HCT116 (cell line): ENCODE measurements at places on chromosomes 12 and 14.

DNA sequence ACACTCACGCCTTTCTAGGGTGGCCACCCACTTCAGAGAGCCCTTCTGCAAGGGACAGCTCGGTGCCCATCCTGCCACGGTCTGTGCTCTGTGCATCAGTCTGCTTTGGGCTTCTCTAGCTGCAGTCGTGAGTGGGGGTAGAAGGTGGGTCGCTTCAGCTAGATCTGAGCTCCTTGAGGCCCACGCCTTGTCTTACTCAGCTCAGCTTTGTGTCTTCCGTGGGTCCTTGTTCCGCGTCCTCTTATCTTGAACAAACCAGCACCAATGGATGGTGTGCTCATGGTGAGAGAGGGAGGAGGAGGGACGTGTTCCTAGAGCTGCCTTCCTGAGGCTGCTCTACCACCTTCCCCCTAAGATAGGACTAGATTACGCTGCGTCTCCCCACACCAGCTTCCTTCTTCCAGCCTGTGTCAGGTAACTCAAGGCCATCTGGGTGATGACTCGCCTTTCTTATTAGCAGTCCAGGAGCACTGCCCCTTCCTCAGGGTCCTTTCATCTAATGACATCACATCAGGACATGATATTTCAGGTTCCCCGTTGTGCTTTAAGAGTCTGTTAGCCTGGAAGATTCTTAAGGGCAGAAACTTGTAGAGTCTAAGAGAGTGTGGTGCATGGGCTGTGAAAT lies 118.8 kb downstream of the TSPAN9 start:
- no peak for DNase-seq

DNA sequence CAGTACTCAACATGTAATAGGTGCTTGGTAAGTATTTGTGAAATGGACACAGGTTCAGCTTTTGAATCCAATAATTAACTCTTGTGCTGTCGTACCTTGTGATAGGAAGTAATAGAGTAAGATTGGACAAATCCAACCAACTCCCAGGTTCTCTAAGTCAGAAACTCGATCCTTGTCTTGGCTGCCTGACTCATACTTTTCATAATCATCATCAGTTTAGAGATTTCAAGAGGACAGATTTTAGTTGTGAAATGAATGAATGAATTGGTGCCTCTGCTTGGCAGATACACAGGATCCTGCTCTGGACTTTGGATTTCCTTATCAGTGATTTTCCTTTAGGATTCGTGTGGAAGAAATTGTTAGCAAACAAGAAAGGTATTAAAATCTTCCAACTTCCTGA lies 1145.2 kb downstream of the AACS start:
- DNase-seq, result no peak

GRCh38 chr12:55658635-55659391 lies 22.1 kb downstream of the OR10P1 start:
- DNase-seq, result no peak

GRCh38 chr14:94126800-94127199 lies 2.6 kb downstream of the IFI27L2 start:
- no peak for DNase-seq

DNA sequence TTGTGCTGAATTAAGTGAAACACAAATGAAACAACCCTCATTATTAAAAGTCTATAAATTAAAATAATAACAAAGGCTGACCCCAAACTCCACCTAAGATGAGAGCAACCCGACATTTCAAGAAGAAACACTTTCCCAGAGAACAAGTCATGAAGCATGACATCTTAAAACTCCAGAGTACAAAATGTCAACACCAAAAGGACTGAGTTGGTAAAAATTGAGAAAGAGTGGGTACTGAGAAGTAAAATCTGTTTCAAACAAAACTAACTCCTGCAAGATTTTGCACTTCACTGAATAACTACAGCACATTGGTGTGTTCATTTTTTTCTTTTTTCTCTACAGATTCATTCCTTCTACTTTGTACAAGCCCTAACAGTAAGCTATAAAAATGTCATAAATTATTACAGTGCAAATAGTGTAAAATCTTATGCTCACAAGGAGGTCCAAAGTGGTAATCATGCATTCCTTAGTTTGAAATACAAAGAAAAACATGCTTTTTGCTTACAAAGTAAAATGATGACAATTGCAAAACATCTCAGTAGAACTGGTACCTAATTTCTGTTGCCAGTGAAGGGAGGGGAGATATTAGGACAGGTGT lies 31.8 kb downstream of the SLC35F4 start:
- DNase-seq, result no peak

- DNase-seq, result no peak
Observed at GRCh38 chr12:14849661-14850060, 6.3 kb upstream of the ART4 start.

DNA sequence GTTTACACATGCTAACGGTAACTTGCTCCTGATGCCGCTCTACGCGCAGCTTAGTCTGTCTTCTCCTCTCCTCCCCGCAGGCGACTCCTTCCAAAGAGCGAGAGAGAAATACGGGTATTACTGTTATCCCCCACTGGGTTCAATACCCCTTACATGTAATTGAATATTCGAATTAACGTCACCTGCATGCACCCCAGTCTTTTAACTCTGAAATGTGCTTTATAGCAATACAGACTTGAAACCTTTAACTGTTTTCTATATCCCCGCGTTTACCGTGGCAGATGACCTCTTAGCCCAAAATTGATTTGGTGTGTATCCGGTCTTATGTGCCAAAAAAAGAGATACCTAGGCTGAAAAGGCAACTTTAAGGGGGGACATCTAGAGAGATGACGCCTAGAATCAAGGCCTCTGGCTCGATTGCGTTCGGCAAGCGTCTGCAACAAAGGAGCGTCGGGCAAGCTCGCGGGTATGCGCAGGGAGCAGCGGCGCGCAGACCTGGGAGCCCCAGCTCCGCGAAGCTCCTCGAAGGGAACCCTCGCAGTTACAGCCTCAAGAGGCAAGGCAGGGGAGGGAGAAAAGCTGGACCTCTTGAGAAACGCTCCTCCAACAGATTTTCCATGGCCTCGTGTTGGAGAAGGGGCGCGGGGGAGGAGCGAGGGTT lies 6.8 kb upstream of the FOXG1 start:
- DNase-seq, result no peak

DNA sequence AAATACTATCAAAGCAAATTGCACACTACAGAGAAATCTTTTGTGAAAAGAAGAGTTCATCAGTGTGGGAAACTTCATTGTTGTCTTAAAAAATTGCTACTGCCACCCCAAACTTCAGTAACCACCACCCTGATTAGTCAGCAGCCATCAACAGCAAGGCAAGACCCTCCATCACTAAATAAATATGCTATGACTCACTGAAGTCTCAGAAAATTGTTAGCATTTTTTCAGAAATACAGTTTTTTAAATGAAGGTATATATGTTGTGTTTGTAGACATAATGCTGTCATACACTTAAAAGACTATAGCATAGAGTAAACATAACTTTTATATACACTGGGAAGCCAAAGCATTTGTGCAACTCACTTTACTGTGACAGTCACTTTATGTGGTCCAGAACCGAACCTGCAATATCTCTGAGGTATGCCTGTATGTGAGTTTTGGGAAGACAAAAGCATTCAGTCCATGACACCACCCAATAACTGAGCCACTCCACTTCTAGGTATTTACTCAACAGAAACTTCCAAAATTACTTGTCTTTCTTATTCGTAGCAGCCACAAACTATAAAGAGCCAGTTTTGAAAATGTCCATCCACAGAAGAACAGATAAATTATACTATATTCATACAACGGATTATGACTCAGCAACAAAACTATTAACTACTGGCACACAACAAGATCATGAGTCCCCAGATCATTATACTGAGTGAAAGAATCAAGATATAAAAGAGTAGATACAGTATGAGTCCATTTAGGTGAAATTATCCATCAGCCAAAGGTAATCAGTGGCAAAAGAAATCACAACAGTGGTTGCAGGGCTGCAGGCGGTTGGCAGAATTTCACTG lies 649.6 kb downstream of the BCL11B start:
- no peak for DNase-seq

GRCh38 chr12:61355105-61355504 lies 905.1 kb upstream of the USP15 start:
- no peak for DNase-seq

DNA sequence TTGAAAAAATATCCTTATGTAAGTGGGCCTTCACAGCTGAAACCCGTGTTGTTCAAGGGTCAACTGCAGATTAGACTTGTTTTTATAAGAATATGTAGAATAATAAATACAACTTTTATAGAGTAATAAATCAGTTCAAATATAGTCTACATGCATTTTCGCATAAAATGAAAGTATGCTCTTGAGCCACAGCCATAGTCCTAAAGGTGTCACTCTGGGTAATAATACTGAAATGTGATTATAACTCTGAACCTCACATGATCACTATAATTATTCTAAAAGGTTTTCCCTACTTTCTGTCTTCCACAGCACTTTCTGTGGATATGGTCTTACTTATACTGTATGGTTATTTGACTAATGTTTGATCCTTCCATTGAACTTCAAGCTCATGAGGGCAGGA lies 185.8 kb downstream of the SLC6A15 start:
- no peak for DNase-seq

DNA sequence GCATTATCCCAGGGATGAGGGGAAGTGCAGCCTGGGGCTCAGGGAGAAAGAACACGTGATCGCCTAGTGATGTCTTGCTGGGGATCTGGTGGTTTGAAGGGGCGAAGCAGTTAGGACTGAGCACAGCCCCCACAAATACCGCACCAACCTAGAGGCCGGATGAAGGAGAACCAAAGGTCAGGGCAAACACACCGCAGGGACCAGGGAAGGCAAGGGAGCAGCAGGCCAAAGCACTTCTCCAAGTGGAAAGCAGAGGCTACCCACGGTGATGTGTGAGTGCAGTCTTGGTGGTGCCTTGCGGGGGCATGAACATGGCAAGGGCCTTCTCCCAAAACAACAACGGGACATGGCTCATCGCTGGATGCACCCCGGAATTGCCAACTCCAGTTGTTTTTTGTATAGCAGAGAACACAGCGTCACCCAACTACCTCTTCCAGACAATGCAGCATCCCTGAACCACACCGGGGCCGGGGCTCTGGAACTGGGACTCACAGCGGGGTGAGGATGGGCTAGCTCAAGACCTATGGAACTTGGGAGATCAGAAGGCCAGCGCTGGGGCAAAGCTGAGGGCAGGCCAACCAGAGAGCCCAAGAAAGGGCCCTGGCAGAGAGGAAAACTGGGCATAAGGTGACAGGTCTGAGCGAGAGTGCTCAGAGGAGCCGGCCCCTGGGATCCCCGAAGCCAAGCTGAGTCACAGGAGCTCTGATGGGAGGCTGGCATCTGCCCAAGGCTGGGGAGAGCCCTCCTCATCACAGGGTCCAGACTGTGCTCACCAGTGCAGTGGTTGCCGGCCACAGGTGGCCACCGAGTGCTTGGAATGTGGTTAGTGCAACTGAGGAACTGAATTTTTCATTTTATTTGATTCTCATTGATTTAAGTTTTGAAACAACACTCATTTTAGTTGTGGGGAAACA lies 11.1 kb downstream of the GALNT16 start:
- DNase-seq, result no peak

- DNase-seq, result no peak
Observed at GRCh38 chr12:122072031-122072970, 6.3 kb upstream of the MLXIP start.

- no peak for DNase-seq
Observed at GRCh38 chr12:52774629-52775250, 2.4 kb downstream of the KRT76 start.

GRCh38 chr12:108304633-108305032 lies 34.5 kb downstream of the CMKLR1 start:
- no peak for DNase-seq

DNA sequence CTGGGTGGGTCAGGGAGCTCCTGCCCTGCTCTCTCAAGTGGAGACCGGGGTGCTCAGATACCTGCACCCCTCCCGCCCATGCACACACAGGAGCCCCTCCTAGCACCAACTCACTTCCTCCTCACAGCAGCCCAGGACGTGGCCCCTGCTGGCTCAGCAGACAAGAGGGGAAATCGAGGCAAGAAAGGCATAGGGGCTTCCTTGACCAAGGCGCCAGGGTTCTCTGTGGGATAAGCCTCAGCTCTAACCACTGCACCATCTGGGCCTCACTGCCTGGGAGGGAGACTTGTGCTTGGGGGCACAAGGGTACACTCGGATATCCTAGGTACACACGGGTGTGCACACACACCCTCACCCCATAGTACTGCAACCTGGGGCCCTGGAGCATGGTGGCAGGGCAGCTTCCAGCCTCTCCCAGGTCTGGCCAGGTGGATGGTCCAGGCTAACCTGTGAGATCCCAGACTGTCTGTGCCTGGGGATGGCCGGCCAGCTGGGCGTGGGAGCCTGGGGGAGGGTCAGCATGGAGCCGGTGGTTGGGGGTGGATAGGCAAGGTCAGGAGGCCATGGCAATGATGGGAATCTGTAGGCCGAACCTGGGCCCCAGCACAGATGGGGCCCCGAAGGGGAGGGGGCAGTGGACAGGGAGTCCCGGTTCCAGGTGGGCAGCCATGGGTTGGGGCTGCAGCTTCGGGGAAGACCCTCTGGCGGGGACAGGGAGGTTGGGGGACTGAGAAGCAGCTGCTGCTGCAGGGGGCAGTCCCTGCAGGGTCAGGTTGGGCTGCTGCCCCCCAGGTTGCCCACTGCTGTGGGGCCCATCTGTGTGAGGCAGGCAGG lies 312.4 kb downstream of the TMEM121 start:
- DNase-seq, result no peak

GRCh38 chr14:54817506-54817905 lies 85.1 kb downstream of the GCH1 start:
- no peak for DNase-seq

- DNase-seq, result no peak
Observed at GRCh38 chr12:23560611-23561010, 388.9 kb downstream of the SOX5 start.

GRCh38 chr12:107027636-107028053 lies 40.7 kb upstream of the MTERF2 start:
- peak; percentile 52 for DNase-seq

DNA sequence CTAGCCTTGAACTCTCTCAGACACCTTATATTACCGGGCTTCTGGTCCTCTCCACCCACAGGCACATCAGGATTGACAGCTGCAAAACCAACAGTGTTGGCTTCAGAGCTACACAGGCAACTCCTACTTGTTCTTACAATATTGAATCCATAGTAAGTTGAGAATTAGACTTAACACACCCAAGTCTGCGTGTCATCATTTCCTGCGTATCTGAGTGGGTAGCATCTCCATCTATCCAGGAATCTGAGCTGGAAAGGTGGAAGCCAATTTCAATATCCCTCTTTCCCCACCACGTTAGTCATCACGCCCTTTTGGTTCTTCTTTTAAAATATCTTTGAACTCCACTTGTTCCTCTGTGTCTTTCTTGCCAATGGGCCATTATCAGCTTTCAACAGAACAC lies 37.2 kb downstream of the NRXN3 start:
- no peak for DNase-seq
